ENCODE measurements at places on chromosomes 7 and 10.

- peak; percentile 91 for DNase-seq
Observed at GRCh38 chr10:69092959-69093850, 5.3 kb downstream of the SRGN start.

DNA sequence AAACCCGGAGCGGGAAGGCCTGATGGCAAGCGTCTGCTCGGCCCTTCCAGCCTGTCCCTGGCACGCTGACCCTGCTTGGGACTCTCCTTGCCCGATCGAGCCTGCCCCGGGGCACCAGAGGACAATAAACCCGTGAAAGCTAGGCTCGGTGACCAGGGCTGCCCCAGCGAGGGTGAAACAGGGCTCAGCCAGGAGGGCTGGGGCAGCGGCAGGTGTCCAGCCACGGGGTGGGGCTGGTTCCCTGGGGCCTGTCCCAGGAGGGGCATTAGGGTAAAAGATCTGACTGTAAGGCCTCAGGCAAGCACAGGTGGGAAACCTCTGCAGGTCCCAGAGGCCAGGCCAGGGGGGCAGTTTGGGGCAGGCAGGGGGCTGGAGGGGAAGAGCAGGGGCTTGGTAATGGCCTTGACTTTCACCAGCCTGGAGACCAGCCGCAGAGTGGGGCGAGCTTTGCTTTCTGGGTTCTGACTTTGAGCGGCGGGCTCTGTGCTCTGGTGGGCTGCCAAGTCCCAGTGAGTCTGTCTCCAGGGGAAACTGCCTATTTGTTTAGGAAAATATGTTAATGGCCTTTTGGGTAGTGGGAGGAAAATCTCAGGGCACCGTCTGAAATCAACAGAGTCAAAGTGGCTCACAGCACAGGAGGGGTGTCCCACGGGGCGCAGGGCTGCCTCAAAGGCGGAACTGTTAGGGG, 68.2 kb upstream of the INPP5A start:
- DNase-seq: no peak

DNA sequence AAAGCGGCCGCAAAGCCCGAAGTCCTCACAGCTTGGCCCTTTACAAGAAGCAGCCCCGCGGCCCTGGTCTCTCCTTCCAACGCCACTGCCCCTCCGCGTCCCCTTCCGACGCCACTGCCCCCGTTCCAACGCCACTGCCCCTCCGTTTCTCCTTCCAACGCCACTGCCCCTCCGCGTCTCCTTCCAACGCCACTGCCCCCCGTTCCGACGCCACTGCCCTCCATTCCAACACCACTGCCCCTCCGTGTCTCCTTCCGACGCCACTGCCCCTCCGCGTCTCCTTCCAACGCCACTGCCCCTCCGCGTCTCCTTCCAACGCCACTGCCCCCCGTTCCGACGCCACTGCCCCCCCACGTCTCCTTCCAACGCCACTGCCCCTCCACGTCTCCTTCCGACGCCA, 33.1 kb downstream of the AP5Z1 start:
- no peak for DNase-seq

DNA sequence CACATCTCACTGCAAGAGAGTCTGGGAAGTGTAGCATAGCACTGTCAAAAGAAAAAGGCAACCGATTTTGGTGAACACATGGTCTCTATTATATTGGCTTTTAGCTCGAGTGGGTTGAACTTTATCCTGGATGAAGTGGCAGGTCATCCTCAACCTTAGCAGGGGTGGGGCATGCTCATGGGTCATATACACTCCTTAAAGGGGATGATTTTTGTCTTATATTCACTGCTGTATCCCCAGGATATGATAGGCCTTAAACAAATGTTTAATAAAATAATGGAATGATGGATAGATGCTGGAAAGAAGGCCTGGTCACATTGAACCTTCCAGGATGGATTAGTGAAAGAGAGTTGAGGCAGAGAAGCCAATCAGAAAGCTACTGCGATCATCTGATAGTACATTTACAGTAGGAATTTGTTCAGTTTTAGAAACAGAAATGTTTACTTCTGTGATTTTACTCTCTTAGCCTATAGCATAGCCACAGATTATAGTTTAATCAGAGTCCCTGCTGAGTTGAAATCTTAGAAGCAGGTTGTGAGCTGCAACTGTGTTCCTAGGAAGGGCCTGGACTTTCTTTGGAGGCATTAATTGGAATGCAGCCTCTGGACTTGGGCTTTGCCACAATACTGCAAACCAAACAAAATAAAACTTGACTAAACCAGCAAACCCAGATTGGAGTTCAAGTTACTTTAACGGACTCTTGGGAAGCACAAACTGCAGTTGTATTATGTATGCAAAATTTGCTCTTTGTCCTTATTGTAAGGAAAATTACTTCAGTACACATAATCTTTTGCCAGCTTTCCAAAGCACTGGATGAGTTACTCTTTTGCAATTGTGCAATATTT, 138.3 kb downstream of the BMPER start:
- no peak for DNase-seq

DNA sequence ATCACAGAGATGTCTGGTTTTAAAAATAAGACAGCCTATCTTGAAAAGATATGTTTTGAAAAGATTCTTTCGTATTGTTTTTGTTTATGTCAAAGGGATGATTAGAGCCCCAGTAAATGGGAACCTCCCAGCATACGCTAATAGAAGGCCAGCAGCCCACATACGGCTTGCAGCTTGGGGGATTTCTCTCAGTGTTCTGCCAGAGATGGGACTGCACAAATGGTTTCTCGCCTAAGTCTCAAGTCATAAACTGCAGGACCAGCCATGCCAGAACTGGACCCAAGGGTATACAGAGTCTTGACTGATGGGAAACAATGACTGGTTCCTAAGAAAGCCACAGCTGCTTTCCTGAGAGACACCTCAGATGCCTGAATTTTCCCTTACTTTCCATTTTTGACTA, 306.9 kb upstream of the DGKB start:
- DNase-seq: no peak

DNA sequence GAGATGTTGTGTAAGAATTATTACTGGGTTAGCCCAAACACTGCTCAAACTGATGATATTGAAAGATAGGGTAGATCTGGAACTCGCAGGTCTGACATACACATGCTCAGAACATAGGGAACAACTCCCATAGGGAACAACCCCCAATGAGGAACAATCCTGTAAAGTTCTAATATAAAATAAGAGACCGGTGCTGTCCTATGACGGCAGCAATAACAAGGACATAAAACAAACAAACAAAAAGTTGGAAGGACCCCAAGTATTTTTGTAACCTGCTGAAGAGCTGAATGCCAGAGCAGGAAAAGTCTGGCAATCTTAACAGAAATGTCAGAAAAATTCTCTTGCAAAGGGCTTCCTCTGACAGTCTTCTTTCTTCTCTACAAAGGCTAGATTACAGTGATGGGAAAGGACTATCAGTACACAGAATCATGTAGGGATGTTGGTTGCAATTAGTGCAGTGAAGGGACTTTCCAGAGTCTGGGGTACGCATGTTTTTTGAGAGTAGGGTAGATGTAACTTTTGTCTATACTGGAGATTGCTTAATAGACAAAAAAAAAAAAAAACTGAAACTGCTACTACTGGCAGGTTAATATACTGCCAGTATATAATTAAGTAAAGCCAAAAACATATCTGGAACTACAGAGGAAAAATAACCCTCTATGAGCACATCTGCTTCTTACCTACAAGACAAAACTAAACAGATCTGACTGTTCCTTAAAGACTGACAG, 35.5 kb downstream of the IDE start:
- DNase-seq: no peak

- no peak for DNase-seq
Observed at GRCh38 chr7:2583798-2584580, 25.2 kb downstream of the IQCE start.

DNA sequence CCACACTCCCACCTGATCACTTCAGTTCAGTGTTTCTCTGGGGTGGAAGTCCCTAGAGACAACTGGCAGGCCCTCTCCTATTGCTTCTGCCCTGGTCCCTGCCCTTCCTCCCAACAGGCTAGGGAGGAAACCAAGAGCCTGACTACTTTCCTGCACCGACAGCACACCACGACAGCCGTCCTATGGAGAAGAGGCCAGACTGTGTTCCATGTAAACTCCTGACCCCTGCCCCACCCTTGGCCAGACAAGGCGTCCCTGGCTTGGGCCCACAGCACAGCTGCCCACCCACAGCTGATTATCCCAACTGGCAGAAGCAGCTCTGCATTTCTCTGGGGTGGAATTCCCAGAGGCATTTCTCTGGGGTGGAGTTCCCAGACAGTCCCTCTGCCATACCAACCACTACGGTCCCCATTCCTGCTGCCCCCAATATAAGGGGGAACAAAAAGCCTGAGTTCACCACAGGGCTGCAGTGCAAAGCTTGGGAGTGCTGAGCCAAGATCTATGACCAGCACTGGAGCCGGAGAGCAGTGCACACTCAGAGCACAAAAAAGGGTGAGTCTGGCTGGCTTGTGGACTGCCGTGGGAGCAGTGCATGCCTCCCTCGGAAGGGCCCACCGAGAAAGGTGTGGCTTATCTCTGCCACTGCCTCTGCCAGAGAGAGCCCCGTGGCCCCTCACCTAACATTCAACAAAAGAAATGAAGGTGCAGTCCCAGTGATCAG, 193.4 kb downstream of the HPSE2 start:
- DNase-seq: no peak

GRCh38 chr10:5095687-5096086, 1.5 kb downstream of the AKR1C3 start:
- DNase-seq: no peak

- DNase-seq: no peak
Observed at GRCh38 chr10:110490640-110491039, 7.1 kb upstream of the DUSP5 start.

DNA sequence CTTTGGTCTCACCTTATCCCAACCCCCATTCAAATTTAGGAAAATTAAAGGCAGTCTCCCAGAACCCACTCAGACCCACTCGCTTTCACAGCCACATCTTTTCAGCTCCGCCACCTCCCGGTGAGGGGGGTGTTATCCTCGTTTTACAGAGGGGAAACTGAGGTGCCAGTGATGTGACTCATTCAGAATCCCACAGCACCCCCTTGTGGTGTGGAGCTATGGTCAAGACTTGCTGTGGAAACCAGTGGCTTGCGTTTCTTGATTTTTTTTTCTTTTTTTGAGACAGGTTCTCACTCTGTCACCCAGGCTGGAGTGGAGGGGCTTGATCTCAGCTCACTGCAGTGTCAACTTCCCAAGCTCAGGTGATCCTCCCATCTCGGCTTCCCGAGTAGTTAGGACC, 27.6 kb downstream of the SLC35G1 start:
- peak; percentile 33 for DNase-seq

GRCh38 chr10:78284381-78284780, 250.7 kb downstream of the RPS24 start:
- DNase-seq: no peak

GRCh38 chr7:88344956-88345832, 38.5 kb upstream of the STEAP4 start:
- DNase-seq: peak; percentile 47

DNA sequence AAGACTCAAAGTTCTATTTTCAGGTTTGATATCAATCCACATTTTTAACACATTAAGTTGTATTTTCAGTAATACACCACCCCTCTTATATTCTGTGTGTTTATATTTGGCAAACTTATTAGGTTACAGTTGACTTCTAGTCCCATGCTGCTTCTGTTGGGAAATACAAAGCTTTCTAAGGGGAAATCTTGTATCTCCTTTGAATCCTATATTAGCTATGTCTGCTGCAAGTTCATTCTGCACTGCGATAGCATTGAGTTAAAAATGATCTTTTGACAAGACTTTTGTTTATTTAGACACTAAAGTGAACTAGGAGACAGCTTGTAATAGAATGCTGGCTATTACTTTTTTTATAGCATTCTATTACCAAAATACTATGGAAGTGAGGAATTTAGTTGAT, 625.1 kb upstream of the ANKRD30A start:
- no peak for DNase-seq

DNA sequence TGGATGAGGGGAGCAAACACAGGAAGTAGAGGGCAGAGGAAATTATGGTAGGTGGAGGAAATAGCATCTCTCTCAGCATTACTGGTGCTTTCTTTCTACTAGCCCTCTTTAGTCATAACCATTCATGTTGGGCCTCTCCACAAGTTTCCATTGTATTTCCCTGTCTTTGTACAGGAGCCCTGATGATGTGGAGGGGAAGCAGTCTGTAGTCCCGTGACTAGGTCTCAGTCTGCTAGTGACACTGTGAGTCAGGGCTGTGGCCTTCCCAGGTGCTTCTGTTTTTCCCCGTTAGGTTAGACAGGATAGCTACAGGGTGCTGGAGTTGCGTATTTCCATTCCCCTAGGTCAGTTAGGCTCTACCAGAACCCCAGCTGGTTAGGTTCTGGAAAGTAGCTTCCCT, 82.9 kb upstream of the NAMPT start:
- no peak for DNase-seq

DNA sequence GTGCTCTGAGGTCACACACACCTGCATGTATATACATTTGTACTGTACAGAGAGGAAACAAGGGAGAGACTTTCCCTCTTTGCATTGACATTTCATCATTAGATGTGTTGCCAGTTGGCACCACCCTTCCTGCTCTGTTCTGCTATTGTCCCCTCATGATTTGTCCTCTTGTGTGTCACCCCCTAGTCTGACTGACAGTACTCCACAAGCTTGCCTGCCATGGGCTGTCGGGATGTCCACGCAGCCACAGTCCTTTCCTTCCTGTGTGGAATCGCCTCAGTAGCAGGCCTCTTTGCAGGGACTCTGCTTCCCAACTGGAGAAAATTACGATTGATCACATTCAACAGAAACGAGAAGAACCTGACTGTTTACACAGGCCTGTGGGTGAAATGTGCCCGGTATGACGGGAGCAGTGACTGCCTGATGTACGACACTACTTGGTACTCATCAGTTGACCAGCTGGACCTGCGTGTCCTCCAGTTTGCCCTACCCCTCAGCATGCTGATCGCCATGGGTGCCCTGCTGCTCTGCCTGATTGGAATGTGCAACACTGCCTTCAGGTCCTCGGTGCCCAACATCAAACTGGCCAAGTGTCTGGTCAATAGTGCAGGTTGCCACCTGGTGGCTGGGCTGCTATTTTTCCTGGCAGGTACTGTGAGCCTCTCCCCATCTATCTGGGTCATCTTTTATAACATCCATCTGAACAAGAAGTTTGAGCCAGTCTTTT, 9.4 kb downstream of the CLDN12 start:
- DNase-seq: peak; percentile 20

DNA sequence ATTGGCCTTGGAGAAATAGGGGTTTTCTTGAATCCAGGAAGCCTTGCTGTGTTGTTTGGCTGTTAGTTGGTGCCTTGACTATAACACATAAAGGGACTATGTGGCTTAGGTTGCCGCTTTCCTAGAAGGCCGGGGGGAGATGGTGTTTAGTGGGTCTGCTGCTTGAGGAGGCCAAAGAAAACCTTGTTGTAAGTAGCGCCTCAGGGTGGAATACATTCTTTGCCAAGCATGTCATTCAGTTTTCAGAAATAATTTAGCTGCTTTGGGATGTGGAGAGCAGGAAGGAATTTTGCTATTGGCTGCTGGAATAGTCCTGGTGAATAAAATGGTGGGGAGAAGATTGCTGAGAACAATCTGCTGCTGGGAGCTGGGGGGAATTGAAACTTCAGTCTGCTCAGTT, 132.9 kb upstream of the WNT16 start:
- DNase-seq: no peak

GRCh38 chr10:100745882-100746783, 751 bp downstream of the PAX2 start:
- no peak for DNase-seq

- DNase-seq: no peak
Observed at GRCh38 chr10:42952349-42952748, 124.5 kb upstream of the RET start.
